Chondrocyte (in vitro differentiated cells): ENCODE measurements at places on chromosomes 4 and X. TPM values are rescaled to one million over a fixed set of nuclear protein-coding genes. Genes with fewer than 3 reads are reported as not detected.

- no peaks in the 10 kb centered on the region for H3K4me1 ChIP-seq
- DNase-seq, result no peak
- no peak overlapping the region for H3K4me3 ChIP-seq
- peaks cover 8% of the 10 kb centered on the region for H3K27me3 ChIP-seq
Observed at GRCh38 chr4:122129061-122129460, 23.1 kb upstream of the BLTP1 start.

DNA sequence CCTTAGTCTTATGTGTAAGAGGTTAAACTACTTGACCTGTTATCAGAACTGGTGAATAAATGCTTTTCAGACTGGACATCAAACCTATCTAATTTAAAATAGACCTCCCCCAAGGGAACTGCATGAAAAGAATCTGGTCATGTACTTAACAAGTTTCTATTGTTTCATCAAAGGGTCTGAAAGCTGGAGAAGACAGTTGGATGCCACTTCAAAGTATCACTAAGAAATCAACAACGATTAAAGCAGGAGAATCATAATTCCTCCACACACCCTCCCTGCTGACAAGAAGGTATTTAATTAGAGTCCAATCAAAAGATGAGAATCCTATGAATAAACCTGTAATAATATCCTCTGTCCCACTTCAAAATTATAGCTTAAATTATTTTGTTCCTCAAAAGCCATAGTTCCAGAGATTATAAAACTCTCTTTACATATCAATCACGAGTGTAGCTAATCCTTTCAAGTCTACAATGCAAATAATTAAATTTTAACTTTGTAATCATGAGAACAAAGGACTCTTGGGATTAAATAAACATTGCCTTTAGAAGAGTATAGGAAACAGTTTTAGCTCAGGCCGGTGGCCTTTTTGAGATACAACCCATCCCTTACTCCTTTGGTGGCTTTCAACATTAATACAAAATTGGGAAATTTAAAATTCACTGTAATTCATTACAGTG, 35.1 kb downstream of the TSPAN5 start:
- no peak overlapping the region for H3K4me3 ChIP-seq
- H3K27ac ChIP-seq, result peak overlapping the region; percentile 5
- no peaks in the 10 kb centered on the region for H3K27me3 ChIP-seq
- no peak for DNase-seq

GRCh38 chr4:88211473-88212252, 53.2 kb upstream of the ABCG2 start:
- H3K27ac ChIP-seq, result no peak overlapping the region
- DNase-seq, result no peak
- no peaks in the 10 kb centered on the region for H3K36me3 ChIP-seq
- no peaks in the 10 kb centered on the region for H3K4me1 ChIP-seq
- H3K27me3 ChIP-seq, result peaks cover 5% of the 10 kb centered on the region
- H3K4me3 ChIP-seq, result no peak overlapping the region

DNA sequence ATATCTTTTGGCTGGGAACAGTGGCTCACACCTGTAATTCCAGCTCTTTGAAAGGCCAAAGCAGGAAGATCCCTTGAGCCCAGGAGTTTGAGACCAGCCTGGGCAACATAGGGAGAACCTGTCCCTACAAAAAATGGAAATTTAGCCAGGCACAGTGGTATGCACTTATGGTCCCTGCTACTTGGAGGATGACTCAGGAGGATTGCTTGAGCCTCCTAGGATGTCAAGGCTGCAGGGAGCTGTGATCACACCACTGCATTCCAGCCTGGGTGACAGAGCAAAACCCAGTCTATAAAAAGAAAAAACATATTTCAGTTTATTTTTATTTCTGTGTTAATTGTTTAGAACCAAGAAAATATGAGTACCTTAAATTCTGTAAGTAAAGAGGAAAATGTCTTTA, 123.7 kb downstream of the CBR4 start:
- DNase-seq, result no peak
- H3K27ac ChIP-seq, result peak overlapping the region; percentile 84
- H3K4me3 ChIP-seq, result no peak overlapping the region
- H3K27me3 ChIP-seq, result no peaks in the 10 kb centered on the region

GRCh38 chr4:81827577-81828202, 356.0 kb upstream of the RASGEF1B start:
- no peaks in the 10 kb centered on the region for H3K4me1 ChIP-seq
- H3K4me3 ChIP-seq, result no peak overlapping the region
- no peaks in the 10 kb centered on the region for H3K36me3 ChIP-seq

- H3K4me1 ChIP-seq, result peaks cover 7% of the 10 kb centered on the region
- no peaks in the 10 kb centered on the region for H3K27me3 ChIP-seq
- H3K36me3 ChIP-seq, result no peaks in the 10 kb centered on the region
- no peak overlapping the region for H3K27ac ChIP-seq
- DNase-seq, result no peak
- no peak overlapping the region for H3K4me3 ChIP-seq
Observed at GRCh38 chrX:48045410-48046311, 25.8 kb downstream of the ZNF630 start.

- peaks cover 3% of the 10 kb centered on the region for H3K4me1 ChIP-seq
- peak overlapping the region; percentile 43 for H3K27ac ChIP-seq
- DNase-seq, result no peak
Observed at GRCh38 chrX:38929966-38930421, 128.7 kb downstream of the MID1IP1 start.

- no peaks in the 10 kb centered on the region for H3K27me3 ChIP-seq
- no peak for DNase-seq
- H3K27ac ChIP-seq, result peak overlapping the region; percentile 76
- H3K4me3 ChIP-seq, result no peak overlapping the region
- peaks cover 21% of the 10 kb centered on the region for H3K36me3 ChIP-seq
Observed at GRCh38 chr4:183449193-183449882, 4.9 kb downstream of the CDKN2AIP start.

DNA sequence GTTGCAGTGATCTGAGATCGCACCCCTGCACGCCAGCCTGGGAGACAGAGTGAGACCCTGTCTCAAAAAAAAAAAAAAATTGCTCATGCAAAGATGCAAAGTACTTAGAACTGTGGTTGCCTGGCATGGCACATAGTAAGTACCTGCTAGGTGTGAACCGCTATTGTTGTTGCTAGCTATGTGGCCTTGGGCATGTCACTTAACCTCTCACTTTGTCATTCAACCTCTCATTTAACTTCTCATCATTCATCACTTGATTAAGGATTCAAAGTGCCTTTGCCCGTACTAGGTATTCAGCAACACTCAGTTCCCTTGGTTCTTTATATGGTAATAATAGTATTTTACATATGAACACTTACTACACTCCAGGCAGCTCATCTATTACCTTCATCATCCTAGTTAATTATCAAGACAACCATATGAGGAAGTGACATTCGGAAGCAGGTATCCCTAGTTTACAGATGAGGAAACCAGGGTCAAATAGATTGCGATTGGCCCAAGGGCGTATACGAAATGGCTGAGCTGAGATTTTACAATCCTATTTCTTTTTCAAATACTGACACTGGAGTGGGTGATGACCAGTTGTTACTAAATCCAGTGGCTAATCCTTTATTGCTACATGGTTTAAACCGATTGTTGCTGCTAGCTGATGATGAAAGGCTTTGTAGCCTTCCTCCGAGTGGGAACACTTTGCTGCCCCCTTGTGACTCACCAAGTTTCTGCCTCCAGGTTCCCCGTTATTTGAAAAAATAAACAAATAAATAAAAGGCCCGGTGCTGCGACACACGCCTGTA, 28.8 kb upstream of the SOWAHD start:
- H3K36me3 ChIP-seq, result no peaks in the 10 kb centered on the region
- H3K4me3 ChIP-seq, result no peak overlapping the region
- DNase-seq, result no peak
- no peak overlapping the region for H3K27ac ChIP-seq

DNA sequence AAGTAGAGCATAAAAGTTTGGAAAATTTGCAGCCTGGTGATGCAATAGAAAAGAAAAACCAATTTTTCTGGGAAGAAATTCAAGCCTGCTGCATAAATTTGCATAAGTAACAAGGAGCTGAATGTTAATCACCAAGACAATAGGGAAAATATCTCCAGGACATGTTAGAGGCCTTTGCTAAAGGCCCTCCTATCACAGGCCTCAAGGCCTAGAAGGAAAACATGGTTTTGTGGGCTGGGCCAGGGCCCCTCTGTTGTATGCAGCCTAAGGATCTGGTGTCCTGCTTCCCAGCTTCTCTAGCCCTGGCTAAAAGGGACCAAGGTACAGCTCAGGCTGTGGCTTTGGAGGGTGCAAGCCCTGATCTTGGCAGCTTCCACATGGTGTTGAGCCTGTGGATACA, 6.2 kb upstream of the RTL3 start:
- no peak overlapping the region for H3K4me3 ChIP-seq
- peaks cover 25% of the 10 kb centered on the region for H3K4me1 ChIP-seq
- H3K27me3 ChIP-seq, result no peaks in the 10 kb centered on the region
- no peak overlapping the region for H3K27ac ChIP-seq
- H3K36me3 ChIP-seq, result no peaks in the 10 kb centered on the region

- no peak overlapping the region for H3K4me3 ChIP-seq
- H3K4me1 ChIP-seq, result peaks cover 6% of the 10 kb centered on the region
- H3K36me3 ChIP-seq, result no peaks in the 10 kb centered on the region
- no peak for DNase-seq
Observed at GRCh38 chrX:54994668-54995351, 822 bp upstream of the PFKFB1 start.

GRCh38 chrX:149898554-149898953, 17.6 kb downstream of the MAGEA8 start:
- H3K4me1 ChIP-seq, result no peaks in the 10 kb centered on the region
- H3K36me3 ChIP-seq, result no peaks in the 10 kb centered on the region
- no peak for DNase-seq
- H3K27ac ChIP-seq, result no peak overlapping the region

DNA sequence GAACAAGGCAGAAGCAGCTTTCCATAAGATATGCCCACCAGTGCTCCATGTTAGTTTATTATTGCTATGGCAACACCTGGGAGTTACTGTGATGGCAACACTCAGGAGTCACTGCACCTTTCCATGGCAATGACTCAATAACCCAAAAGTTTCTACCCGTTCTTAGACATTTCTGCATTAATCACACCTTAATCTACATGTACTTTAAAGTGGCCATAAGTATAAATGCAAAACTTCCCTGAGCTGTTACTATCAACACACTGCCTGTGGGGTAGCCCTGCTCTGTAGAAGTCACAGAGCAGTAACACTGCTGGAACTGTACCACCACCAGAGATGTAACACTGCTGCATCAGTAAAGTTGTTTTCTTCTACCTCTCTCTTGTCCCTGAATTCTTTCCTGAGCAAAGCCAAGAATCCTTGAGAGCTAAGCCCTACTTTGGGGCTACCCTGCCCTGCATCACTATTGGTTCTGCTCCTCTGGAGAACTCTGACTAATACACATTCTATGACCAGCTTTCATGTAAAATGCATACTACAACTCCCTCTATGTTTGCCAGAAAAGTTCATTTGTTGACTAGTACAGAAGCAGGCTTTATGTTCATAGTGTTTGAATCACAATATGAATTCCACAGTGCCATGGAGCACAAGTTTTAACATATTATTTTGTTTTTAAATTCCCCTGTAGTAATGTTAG, 43.5 kb upstream of the GPR174 start:
- H3K36me3 ChIP-seq, result no peaks in the 10 kb centered on the region
- peaks cover 2% of the 10 kb centered on the region for H3K27me3 ChIP-seq
- no peak for DNase-seq

GRCh38 chrX:34072906-34073305, 59.2 kb downstream of the FAM47A start:
- no peak overlapping the region for H3K4me3 ChIP-seq
- H3K4me1 ChIP-seq, result no peaks in the 10 kb centered on the region
- DNase-seq, result no peak
- H3K27ac ChIP-seq, result no peak overlapping the region
- no peaks in the 10 kb centered on the region for H3K27me3 ChIP-seq
- H3K36me3 ChIP-seq, result no peaks in the 10 kb centered on the region

- no peak overlapping the region for H3K27ac ChIP-seq
- DNase-seq, result no peak
- no peaks in the 10 kb centered on the region for H3K36me3 ChIP-seq
Observed at GRCh38 chr4:185096032-185096653, 46.9 kb upstream of the SLC25A4 start.

- no peak for DNase-seq
- H3K27ac ChIP-seq, result no peak overlapping the region
- peaks cover 23% of the 10 kb centered on the region for H3K4me1 ChIP-seq
- no peaks in the 10 kb centered on the region for H3K27me3 ChIP-seq
- no peak overlapping the region for H3K4me3 ChIP-seq
Observed at GRCh38 chrX:12403474-12404082, 265.3 kb downstream of the FRMPD4 start.

The PDE6B gene
- 0.46 to 2.3 TPM (median 2.3 TPM) in 3 replicates for total RNA-seq

The ABLIM2 gene
- 0.47 to 0.70 TPM (median 0.64 TPM) in 3 replicates for total RNA-seq

The NPY2R gene
- not detected in 3 replicates for total RNA-seq

The NXF2 gene
- not detected in 3 replicates for total RNA-seq

The AKAP14 gene
- not detected in 3 replicates for total RNA-seq

The ZAR1 gene
- not detected in 3 replicates for total RNA-seq

The SLC2A9 gene
- total RNA-seq, result 0.72 to 0.95 TPM in 2 of 3 replicates, not detected in the other

The TMPRSS11E gene
- total RNA-seq, result not detected in 3 replicates
